Calu3 (cell line): ENCODE measurements at places on chromosomes 12 and 14. TPM values are rescaled to one million over a fixed set of nuclear protein-coding genes. Genes with fewer than 3 reads are reported as not detected.

The PSME2 gene
- total RNA-seq = 288 and 359 TPM in 2 replicates

The NOXRED1 gene
- 1.2 and 1.6 TPM in 2 replicates for total RNA-seq

The KITLG gene
- 29.9 and 34.5 TPM in 2 replicates for total RNA-seq

The MLXIP gene
- total RNA-seq = 55.3 and 58.7 TPM in 2 replicates

The POC1B gene
- 36.2 and 40.3 TPM in 2 replicates for total RNA-seq

The EGLN3 gene
- total RNA-seq = 2.7 and 3.1 TPM in 2 replicates

The NANOG gene
- not detected in 2 replicates for total RNA-seq

The ACSM4 gene
- total RNA-seq = not detected in 2 replicates

The LRRK2 gene
- total RNA-seq = 0.73 and 2.0 TPM in 2 replicates

The GXYLT1 gene
- total RNA-seq = 9.7 and 10.4 TPM in 2 replicates
